ENCODE measurements at places on chromosomes 4 and X. TPM values are rescaled to one million over a fixed set of nuclear protein-coding genes. Genes with fewer than 3 reads are reported as not detected.
A peak's percentile ranks its signal among the peaks of the same experiment; 100 is the strongest.

Gene L1CAM
- polyA plus RNA-seq = 23.5 TPM

Gene PABPC1L2B
- polyA plus RNA-seq = not detected

Gene FHDC1
- 0.22 TPM for polyA plus RNA-seq

GRCh38 chrX:72046447-72046846, 85.3 kb downstream of the RTL5 start:
- DNase-seq = no peak

GRCh38 chr4:172758586-172759340, 409.8 kb upstream of the GALNT7 start:
- peak; percentile 37 for DNase-seq

Data from BJ (cell line).